ENCODE measurements at places on chromosomes 16 and 17.

- no peak for DNase-seq
Observed at GRCh38 chr17:9247401-9247938, 226.2 kb downstream of the NTN1 start.

DNA sequence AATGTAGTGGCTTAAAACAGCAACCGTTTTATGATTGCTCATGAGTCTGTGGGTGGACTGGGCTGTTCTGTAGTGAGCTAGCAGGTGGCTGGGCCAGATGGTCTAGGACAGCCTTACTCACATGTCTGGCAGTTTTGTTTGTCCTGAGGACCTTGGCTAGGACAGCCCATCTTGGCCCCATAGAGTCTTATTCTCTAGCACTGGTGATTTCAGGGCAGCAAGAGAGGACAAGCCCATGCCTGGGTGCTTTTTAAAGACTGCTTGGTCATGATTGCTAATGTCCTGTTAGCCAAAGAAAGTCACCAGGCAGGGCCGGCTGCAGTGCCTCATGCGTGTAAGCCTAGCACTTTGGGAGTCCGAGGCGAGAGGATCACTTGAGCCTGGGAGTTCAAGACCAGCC is 139.8 kb downstream of the KATNIP start:
- no peak for DNase-seq

DNA sequence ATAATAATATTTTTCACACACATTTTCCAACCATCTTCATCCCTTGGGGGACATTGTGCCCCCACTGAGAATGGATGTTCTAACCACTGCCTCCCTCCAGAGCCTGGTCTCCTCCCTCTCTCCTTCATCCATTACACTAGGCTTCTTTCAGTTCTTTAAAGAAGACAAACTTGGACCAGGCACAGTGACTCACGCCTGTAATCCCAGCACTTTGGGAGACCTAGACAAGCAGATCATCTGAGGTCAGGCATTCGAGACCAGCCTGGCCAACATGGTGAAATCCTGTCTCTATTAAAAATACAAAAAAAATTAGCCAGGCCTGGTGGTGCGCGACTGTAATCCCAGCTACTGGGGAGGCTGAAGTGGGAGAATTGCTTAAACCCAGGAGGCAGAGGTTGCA is 6.5 kb downstream of the ALOX15 start:
- DNase-seq: no peak

GRCh38 chr17:62727916-62728672 is 80.0 kb downstream of the MARCHF10 start:
- DNase-seq: no peak

DNA sequence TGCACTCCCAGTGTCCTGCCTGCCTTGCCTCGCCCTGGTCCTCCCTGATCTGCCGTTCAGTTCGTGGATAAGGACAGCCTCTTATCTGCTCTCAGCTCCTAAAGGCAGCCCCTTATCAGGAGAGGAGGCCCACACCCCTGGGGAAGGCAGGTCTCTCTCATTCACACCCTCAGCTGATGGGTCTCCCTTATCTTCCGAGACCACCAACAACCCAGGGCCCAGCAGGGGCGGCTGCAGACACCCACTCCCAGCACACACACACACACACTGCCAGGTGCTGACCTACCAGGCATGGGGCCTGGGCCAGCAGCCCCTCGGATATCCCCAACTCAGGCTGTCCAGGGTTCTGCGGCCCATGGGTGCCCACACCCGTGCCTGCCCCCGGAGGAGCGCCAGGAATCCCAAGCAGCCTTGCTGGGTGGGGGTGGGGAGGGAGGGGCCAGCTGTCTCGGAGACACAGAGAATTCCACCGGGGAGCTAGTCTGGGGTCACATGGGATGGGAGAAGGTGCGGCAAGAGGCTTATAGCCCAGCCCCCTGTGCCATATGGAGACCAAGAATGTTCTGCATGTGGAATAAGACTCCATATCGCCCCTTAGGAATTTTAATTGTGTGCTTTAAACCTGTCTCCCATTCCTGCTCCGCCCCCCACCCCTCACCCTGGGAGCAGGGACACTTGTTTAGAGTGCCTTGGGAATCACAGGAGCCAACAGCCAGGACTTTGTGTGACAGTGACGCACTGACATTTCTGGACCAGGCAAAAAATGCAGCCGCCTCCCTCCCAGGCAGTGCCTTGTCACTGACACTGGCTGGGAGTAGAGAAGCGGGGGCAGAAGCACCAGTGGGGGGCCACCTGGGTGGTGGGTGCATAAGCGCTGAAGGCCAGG is 41.9 kb upstream of the EMP2 start:
- DNase-seq: no peak

- DNase-seq: peak; percentile 83
Observed at GRCh38 chr16:57530104-57530521, 6.3 kb downstream of the CCDC102A start.
